ENCODE measurements at places on chromosomes 7 and 10.

DNA sequence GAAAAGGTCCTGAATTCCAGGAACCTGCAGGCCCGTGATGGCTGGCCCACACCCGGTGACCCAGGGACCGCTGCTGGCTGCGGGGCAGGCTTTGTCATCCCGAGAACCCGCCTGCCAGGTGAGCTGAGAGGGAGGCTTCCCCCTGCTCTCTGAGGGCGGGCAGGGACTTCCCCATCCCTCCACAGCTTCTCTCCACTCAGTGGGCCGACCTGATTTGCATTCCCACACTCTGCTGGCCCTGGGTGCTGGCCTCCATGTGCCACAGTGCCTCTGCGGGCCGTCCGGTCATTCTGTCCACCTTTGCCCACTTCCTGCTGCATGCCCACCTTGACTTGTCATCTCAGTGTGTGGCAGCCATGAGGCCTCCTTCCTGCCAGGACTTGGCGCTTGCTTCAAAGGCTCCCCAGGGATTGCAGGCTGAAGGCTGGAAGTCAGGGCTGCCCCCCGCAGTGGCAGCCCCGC, 35.3 kb downstream of the PALD1 start:
- no peak for DNase-seq

- no peak for DNase-seq
These were observed 90.9 kb downstream of the ACTR3B start for GRCh38 chr7:152850420-152850819.

DNA sequence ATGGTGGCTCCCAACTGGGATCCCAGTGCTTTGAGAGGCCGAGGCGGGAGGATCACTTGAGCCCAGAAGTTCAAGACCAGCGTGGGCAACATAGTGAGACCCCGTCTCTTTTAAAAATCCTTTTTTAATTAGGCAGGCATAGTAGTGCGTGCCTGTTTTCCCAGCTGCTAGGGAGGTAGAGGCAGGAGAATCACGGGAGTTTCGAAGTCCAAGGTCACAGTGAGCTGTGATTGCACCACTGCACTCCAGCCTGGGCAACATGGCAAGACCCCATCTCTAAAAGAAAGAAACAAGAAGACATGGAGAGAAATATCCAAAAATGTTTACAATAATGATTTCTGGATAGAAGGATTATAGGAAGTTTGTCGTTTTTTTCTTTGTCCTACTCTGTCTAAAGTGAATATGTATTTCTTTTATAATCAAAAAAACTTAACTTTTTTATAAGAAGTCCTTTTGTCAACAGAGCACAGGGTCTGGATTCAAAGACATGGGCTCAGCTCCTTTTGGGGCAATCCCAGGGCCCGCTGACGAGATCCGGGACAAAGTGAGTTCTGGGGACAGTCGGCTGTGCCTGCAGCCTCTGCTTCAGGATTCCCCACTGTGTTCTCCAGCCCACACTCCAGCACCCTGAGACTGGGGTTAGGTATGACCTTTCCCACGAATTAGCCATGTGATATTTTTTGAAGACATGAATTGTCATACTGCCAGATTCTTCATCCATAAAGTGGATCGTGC, 45.6 kb downstream of the PDGFA start:
- no peak for DNase-seq

GRCh38 chr10:108014145-108014901, 849.8 kb upstream of the SORCS1 start:
- no peak for DNase-seq

GRCh38 chr10:23106331-23107072, 11.1 kb downstream of the MSRB2 start:
- no peak for DNase-seq

DNA sequence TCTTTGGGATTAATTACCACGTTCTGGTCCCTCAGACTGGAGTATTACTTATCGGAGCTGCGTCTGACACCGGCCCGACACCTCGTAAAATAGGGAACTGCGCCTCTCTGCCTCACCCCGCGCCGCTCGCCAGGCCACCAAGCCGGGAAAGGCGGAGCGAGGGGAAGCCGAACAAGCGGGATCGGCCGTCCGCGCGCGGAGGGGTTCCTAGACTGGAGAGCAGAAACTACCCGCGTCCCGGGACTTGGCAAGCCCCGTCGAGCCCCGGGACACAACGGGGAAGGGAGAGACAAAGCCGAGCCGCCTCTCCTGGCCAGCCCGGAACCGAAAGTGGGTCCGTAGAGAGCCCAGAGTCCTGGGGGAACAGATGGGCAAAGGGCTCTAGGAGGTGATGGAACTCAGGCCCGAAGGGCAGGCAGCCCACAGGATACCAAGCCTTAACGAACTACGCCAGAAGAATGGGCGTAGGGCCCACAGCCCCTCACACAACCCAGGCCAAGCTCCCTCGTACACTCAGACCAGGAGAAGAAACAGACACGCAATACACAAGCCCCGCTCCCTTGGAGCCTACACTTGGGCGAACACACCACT, 6.5 kb downstream of the LBX1 start:
- no peak for DNase-seq

DNA sequence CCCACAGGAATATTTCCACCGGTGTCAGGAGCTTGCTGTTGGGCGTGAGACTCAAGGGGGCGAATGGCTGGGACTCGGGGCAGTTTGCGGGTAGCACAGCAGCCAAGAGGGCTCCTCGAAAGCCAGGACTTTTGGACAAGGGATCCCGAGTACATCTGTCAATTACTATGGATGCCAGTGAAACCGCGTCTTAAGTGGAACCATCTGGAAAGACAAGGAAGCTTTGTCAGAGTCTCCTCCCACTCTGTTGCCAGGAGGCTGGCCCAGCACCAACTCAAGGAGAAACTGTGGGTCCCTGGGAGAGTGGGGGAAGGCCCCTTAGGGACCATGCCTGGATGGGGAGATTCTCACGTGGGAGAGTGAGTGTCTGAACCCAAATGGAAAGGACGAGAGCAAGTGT, 57.1 kb downstream of the C10orf143 start:
- DNase-seq = no peak

DNA sequence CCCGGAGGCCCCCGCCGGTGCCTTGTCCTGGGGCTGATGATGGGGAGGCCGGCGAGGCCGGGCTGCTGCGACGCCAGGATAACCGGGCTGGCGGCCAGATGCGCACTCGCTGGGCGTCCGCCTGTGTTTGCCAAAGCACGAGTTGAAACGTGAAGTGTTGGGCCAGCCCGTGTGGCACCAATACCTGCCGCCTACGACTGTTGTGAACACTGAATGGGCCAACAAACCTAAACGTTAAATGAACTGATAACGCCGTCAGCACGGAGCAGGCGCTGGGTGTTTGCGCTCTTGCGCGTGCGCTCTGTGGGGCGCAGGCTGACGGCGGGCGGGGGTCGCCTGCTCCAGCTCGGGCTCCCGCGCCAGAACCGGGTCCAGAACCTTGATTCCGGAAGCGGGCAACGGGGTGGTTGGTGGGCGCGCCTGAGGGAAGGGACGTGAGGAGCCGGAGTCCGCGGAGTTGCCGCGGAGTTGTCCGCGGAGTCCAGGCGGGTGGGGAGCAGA, 658 bp downstream of the CYP2E1 start:
- DNase-seq = no peak

DNA sequence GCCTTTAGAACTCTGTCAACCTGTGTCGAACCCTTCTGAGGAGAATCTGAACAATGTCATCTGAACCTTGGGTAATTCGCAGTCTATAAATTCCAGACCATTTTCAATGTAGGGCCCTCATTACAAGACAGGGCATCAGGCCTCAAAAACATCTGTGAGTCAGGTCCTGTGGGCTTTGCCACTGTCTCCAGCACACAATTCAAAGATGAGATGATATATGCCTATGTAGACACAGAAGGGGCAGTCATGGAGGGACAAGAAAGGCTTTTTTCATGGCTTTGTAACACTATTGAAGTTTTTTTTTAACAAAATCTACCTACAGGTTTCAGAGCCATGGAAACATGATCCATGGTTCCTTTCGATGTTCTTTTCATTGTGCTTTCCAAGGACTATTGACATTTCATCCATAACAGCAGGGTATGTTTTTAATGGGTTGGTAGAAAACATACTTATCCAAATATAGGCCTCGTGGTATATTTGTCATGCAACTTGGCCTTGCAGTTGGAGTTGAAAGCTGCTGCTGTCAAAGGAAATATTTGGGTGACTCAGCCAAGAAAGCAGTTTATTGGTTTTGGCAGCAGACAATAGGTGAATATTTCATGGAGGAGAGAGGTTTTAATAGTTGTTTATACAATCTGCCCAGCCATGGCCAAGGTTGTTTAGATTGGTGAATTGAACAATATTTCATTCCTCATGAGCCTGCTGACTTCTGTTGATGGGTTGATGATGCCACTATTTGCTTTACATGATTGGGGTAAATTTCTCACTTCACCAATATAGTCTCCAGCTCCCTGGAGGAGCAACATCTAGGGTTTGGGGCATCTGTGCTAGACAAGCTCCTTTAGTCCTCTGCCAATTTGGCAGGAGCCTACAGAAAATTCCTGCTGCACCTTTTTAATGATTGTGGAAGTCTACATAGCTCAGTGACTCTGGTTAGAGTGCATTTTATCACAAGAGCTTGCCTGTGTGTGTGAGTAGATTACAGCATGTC, 158.4 kb upstream of the TMEM72 start:
- DNase-seq = no peak

GRCh38 chr7:158109364-158110033, 478.1 kb downstream of the PTPRN2 start:
- no peak for DNase-seq

GRCh38 chr7:41085244-41085643, 617.6 kb downstream of the INHBA start:
- no peak for DNase-seq

DNA sequence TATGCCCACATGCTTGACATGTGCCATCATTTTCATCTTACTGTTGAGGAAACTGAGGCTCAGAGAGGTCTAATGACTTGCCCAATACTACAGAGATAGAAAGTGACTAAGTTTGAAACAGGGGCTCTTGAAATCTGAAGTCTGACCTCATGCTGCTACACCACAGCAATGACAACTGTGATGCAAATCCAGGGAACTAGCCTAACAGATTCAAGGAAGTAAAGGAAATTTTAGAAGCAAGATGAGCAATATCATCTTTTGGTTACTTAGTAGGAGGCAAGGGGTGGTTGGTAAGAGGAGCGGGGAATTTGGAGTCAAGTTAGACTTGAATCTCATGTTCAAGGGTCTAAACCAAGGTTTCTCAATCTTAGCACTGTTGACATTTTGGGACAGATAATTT, 26.3 kb upstream of the OSBPL3 start:
- no peak for DNase-seq

GRCh38 chr7:74656441-74656836, 1.1 kb upstream of the GTF2I start:
- DNase-seq = peak; percentile 51

DNA sequence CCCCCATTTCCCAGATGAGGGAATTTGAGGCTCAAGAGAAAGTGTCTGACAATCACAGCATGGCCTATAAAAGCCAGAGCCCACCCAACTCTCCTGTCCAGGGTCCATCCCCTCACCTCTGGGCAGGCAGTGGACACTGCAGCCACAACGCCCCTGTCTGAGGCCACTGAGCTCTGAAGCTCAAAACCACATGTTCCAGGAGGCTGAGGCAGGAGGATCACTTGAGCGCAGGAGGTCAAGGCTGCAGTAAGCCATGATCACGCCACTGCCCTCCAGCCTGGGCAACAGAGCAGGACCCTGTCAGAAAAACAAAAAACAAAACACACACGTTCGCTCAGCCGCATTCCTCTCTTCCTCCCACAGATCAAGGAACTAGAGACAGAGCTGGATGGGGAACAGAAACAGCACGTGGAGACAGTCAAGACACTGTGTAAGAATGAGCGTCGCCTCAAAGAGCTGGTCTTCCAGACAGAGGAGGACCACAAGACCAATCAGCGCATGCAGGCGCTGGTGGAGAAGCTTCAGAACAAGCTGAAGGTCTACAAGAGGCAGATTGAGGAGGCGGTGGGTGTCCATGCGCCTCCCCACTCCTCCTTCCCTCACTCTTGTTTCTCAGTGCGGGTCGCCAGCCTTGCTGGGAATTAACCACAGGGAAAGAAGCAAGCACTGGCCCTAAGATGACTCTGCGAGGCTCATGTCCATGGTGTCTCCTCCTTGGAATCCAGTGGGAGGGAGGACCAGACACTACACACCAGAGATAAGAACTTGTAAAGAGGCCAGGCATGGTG, 20.0 kb upstream of the ARPC1A start:
- DNase-seq = no peak

- DNase-seq = peak; percentile 95
These were observed 11.5 kb upstream of the DNAJC12 start for GRCh38 chr10:67849331-67850011.

DNA sequence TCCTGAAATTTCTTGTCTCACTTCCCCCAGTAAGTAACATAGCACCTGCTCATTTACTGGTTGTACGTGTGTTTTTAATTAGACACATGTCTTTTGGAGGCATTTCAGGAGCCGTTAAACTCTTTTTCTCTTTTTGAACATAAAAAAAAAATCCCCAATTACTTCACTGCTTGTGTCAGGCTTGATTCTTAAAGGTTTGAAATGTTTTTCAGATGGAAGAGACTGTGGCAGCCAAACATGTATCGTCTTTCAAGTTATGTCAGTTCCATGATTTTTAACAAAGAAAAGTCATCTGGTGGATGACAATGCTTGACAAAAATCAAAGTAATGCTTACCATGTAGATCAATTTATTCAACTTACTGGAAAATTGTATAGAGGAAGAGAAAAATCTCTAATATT, 585.8 kb downstream of the GATA3 start:
- no peak for DNase-seq

DNA sequence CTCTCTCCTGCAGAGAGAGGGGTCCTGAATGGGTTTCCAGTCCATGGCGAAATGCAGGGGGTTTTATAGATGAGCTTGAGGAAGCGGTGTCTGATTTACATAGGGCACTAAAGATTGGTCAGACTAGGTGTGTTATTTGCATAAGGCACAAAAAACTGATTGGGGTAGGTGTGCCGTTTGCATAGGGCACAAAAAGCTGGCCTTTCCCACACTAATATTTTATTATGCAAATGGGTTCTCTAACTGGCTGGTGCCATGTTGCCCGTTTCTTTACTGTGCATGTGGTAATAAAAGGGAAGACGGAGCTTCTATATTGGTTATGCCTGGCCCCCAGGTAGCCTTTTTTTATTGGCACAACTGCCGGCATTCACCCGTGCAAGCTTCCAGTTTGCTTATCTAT, 50.2 kb downstream of the MALRD1 start:
- DNase-seq = no peak

- DNase-seq = no peak
These were observed 20.6 kb downstream of the PAPOLB start for GRCh38 chr7:4841007-4841784.

GRCh38 chr7:390761-391410, 100.9 kb downstream of the FOXL3 start:
- no peak for DNase-seq

GRCh38 chr10:104197364-104197763, 34.8 kb downstream of the CFAP43 start:
- DNase-seq = no peak

- peak; percentile 93 for DNase-seq
These were observed 13.8 kb upstream of the SEC24C start for GRCh38 chr10:73730153-73730906.

DNA sequence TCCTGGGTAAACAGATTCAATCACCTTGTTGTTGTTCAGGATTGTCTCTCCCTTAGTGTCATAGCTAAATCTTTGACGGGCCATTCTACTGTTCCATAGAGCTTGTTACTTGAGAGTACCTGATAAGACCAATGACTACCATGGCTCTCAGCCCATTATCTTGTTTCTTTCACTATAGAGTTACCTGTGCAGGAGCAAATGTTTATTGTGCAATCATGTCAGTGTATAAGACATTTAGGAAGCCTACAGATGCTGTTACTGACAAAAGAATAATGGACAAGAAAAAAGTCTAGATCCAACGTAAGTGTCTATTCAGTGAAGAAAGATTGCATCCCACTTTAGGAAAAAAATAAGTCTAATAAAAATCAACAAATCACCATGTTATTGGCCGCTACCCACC, 1041.7 kb upstream of the AUTS2 start:
- DNase-seq = no peak

All from hematopoietic multipotent progenitor cell treated with erythropoietin and hydrocortisone succinate and interleukin-3 and kit ligand, for 8 days (in vitro differentiated cells).